Mammary epithelial cell (primary cell): ENCODE measurements at places on chromosomes 16 and 17.

DNA sequence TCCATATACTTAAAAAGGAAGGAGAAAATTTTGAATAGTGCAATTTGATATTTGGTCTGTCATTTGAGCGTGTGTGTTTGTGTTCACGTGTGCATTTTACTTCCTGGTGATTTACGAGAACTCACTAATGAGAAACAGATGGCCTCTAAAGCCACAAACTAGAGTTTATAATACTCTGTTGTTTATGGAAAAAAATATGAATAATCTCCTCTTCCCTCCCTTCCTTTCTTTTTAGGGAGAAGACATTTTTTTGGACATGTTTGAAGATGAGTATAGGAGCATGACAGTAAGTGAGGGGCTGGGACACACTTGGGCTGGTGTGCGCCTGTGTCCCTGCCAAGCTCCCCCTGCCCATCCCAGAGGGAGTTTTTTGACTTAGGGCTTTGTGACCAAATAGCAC, 102.7 kb downstream of the CLEC16A start:
- DNase-seq, result no peak

GRCh38 chr17:1413281-1413791, 13.3 kb upstream of the YWHAE start:
- peak; percentile 77 for DNase-seq

GRCh38 chr17:30831257-30831656, 509 bp upstream of the ATAD5 start:
- DNase-seq, result no peak

- no peak for DNase-seq
Measured at GRCh38 chr16:57081744-57082143, 10.6 kb upstream of the CPNE2 start.

GRCh38 chr17:74079537-74080300, 123.8 kb upstream of the RPL38 start:
- DNase-seq, result no peak

- DNase-seq, result no peak
Measured at GRCh38 chr17:50088952-50089825, 6.0 kb upstream of the PDK2 start.

- no peak for DNase-seq
Measured at GRCh38 chr17:29076722-29077121, 33.8 kb downstream of the PIPOX start.
